ENCODE measurements at places on chromosomes 11 and 22.
A peak's percentile ranks its signal among the peaks of the same experiment; 100 is the strongest.

GRCh38 chr22:26835929-26836528 lies 178.6 kb downstream of the MIAT start:
- peak; percentile 7 for DNase-seq

DNA sequence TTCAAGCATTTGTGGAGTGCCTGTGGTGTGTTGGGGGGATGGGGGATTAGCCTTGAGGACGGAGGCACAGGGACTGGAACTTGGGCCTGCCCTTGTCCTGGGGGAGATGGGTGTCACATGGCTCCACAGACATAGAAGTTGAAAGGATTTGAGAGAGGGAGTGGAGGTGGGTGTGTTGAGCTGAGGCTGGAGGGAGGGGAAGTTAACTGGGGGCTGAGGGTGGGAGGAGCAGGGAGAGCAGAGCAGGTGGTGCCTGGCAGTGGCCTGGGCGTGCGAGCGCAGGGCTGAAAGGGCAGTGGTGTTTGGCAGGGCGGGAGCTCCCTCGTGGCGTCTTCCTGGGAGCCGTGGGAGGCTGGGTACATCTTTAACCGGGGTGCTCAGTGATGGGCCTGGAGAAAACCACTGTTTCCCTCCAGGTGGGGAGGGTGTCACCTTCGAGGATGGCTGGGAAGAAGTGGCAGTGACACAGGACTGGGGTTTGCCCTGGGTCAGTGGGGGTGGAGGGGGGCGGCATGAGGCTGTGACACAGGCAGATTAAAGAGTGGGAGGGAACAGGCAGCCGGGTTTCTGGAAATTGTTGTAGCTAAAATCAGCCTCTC lies 45.5 kb downstream of the AP2A2 start:
- DNase-seq, result no peak

DNA sequence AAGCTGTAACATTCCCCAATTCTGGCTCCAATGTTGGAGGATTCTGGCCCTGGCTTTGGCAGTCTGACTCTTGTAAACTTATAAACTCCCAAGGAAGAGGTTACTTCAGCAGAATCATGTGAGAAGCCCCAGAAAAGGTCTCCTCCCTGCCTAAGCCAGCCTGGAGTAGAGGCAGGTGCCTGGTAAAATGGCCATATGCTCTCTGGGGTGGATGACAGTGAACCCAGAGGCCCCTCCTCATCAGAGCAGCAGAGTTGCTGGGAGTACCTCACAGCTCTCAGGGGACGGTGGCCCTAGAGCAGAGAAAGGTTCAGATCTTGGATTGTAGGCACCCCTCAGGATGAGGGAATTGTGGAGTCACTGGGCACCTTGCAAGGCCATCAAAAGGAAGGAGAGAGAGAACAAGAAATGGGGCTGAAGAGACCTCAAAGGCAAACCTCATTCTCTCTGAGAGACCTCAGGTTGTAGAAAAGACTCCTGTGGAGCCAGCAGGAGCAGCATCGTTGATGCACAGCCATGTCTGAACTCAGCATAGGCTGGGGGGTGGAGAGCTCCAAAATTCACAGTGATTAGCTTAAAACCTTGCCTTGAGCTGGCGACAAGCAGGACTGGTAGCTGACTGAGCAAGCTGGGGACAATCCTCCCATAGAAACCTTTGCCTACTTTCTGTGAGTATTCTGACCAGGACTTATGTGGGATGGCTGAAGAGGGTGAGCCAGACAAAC lies 4.9 kb upstream of the P2RY6 start:
- DNase-seq, result no peak

DNA sequence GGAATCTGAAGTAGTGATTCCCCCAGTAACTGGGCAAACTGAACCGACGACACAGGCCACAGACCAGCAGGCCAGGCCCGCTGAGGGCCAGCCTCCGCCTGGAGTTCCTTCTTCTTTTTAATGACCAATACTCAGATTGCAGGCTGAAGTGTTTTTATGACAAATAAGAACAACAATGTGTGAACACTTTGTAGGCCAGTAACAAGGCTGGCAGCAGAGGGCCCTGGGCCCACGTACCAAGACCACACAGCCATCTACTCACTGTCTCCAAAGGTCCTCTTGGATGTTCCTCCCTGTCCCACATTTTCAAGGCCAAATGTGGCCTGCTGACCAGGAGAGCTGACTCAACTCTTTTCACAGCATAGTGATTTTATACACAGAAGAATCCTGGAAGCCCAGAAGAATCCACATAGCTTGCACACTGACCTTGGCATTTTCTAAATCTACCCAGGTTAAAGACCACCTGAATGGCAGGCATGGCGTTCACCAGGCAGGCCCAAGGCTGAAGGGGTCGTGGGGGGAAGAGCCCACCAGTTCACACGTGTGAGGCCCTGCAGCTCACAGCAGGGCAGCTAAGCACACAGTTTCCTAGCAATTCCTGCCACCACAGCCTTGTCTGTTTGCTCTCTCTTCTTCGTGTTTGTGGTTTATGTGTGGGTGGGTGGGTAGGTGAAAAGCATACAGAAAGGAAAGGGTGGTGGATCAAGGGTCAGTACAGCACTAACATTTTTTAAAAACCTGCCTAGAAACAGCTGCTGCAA lies 13.3 kb downstream of the SMCO4 start:
- DNase-seq, result no peak

- no peak for DNase-seq
Observed at GRCh38 chr11:107042748-107043147, 24.5 kb upstream of the GUCY1A2 start.

DNA sequence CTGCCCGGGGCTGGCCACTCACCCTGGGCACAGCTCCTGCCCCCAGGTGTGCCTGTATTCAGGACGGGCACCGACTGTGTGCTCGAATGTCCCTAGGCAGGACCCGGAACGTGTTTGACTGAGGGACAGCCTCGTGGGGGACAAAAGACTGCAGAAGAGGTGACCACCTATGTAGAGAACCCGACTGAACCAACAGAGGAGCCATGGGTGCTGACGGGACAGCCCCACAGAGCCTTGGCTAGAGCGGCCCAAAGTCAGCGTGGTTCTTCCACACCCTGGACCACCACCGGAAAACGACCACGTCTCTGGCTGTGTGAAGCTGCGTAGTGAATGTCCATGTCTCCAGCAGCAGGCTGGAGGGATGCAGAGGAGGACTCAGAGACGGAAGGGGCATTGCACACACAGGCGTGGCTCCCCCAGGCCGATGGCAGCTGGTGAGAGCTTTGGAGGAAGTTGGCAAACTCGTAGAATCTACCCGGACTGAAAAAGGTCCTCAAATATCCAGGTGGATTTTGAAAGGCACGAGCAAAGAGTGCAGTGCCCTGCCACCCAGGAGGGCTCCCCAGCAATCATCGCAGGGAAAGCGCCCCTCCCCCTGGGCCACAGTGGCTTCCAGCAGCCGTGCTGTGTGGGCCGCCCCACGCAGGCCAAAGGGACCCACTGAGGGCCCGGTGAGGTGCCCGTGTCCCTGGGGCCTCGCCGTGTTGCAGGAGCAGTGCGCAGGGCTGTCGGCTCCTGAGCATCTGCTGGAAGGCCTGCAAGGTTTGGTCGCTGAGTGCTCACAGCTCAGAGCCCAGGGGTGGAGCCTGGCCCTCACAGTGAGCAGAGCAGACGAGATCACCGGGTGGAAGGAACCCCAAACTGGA lies 17.5 kb upstream of the MUC5B start:
- no peak for DNase-seq

DNA sequence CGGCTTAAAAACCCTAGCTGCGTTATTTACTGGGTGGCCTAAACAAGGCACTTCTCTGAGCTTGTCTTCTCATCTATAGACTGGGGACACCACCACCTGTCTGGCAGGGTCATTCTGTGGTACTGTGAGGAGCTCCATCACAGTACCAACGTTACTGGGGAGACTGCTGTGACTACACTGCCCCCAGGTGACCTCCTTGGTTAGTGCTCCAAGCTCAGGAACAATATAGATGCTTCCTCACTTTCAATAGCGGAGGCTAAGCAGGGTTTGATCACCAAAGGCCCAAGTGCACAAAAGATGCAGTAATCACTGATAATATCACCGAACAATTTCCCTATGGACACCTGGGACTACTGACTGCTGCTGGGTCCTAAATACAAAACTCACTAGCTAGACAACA lies 18.8 kb downstream of the PRPF19 start:
- DNase-seq, result no peak

GRCh38 chr11:121394785-121395184 lies 57.3 kb upstream of the SORL1 start:
- no peak for DNase-seq

- DNase-seq, result no peak
Observed at GRCh38 chr11:47503227-47503626, 49.7 kb downstream of the CELF1 start.

DNA sequence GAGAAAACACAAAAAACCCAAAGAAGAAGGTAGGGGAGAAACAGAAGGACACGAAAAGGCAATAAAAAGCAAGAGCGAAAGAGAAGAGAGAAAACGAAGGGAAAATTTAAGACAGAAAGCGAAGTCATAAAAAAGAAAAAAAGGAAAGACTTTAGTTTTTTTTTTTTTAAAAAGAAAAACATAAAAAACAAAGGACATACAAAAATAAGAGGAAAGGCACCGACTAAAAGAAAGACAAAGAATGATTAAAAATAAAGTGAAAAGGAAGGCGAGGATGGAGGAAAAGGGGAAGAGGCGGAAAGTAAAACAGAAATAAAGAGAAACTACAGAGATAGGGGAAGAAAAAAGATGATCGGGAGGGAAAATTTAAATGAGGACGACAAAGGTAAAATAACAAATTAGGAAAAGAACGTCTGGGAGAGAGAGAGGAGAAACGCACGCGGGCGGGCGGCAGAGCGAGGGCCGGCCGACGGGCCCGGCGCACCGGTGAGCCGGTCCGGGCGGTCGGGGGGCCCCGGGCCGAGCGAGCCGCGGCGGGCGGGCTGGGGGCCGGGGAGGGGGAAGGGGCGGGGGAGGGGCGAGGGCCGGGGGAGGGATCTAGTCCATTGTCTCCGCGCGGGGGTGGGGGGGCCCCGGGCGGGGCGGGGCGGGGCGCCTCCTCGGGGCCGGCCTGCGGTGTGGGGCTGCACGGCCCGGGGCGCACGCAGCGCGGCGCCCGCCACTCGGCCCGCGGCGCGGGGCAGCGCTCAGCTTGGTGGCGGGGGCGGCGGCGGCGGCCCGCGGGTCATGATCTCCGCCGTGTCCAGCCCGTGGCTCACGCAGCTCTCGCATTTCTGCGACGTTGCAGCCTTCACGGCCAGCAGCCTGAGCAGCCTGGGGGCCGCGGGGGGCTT lies at the start of gene TBX1:
TBX1 (plus strand) TSS at position 721 of the 893 bp plus-strand sequence; CDS start at position 787, 66 bp downstream.
- no peak for DNase-seq

GRCh38 chr11:69500285-69501120 lies 19.0 kb downstream of the LINC01488 start:
- no peak for DNase-seq

All from GM12864 (cell line).